ENCODE measurements at places on chromosomes 16 and 17.

GRCh38 chr17:81334987-81335772 is 40.1 kb upstream of the SLC38A10 start:
- peaks cover 28% of the 10 kb centered on the region for H3K4me1 ChIP-seq
- H3K36me3 ChIP-seq = no peaks in the 10 kb centered on the region
- peak overlapping the region; percentile 22 for H3K4me3 ChIP-seq
- H3K27ac ChIP-seq = peak overlapping the region; percentile 55
- no peak for DNase-seq

DNA sequence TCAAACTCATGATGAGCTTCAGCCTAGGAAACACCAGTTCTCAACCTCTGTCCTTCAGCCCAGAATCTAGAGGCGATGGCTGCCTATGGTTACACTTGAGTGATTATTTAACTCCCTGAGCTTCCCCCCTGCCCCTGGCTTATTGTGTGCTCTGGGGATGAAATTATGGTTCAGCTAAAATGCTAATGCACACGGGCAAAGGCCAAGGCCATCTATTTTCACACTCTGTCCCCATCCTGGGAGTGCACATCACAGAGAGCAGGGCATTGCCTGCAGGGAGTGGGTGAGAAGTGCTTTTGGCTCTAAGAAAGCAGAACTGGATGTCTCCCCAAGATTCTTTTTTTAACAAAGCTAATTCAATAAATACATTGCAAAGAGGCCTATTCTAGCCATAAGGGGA is 21.6 kb upstream of the CACNG5 start:
- DNase-seq = no peak
- no peaks in the 10 kb centered on the region for H3K4me1 ChIP-seq
- H3K36me3 ChIP-seq = no peaks in the 10 kb centered on the region
- no peak overlapping the region for H3K27ac ChIP-seq

DNA sequence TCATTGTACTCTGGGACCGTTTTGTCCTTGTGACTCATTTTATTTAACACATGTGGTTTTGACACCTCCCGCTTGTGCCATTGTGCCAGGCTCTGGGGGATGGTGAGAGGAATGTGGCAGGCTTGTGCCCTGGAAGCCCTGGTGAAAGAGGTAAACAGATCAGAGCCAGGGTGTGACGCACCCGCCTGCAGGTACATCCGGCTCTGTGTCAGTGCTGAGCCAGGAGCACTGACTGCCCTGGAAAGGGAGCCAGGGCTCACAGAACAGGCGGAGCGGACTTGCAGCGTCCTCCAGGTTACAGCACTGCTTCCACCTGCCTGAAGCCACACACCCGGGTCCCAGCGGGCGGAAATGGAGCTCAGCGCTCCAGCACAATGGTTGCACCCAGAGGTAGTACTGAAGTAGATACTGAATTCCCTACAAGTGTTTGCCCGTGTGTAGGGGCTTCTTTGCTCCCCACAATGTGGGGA is 30.6 kb downstream of the CDRT15 start:
- no peak overlapping the region for H3K4me3 ChIP-seq
- DNase-seq = peak; percentile 90

- no peak overlapping the region for H3K27ac ChIP-seq
- no peaks in the 10 kb centered on the region for H3K27me3 ChIP-seq
Measured at GRCh38 chr17:13544292-13544691, 57.4 kb downstream of the HS3ST3A1 start.

DNA sequence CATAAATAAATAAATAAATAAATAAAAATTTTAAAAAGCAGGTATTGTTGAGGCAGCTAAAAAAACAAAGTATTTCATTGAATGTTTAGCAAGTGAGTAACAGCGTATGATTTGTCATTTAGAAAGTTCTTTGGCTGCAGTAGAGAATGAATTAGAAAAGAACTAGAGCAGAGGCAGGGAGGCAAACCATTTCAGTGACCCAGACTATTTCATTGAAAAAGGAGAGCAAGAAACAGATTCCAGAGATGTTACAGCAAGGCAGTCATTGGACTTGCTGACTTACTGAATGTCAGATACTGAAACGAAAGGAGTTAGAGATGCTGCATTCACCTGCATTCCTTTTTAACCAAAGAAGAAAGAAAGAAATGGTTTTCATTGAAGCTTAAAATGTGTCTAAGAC is 105.5 kb upstream of the HLF start:
- H3K36me3 ChIP-seq = no peaks in the 10 kb centered on the region
- DNase-seq = no peak
- no peak overlapping the region for H3K27ac ChIP-seq
- H3K27me3 ChIP-seq = no peaks in the 10 kb centered on the region

GRCh38 chr17:40032322-40033320 is 17.4 kb downstream of the CSF3 start:
- no peaks in the 10 kb centered on the region for H3K27me3 ChIP-seq
- H3K4me3 ChIP-seq = no peak overlapping the region
- H3K27ac ChIP-seq = peak overlapping the region; percentile 31
- H3K36me3 ChIP-seq = no peaks in the 10 kb centered on the region
- peak; percentile 76 for DNase-seq

GRCh38 chr17:79188048-79188447 is 113.4 kb downstream of the ENGASE start:
- H3K4me3 ChIP-seq = no peak overlapping the region
- DNase-seq = no peak
- H3K4me1 ChIP-seq = no peaks in the 10 kb centered on the region
- H3K27me3 ChIP-seq = no peaks in the 10 kb centered on the region

GRCh38 chr16:69859105-69859989 is 91.8 kb upstream of the CLEC18A start:
- no peak overlapping the region for H3K27ac ChIP-seq
- H3K27me3 ChIP-seq = no peaks in the 10 kb centered on the region
- H3K4me3 ChIP-seq = no peak overlapping the region
- no peaks in the 10 kb centered on the region for H3K36me3 ChIP-seq
- no peaks in the 10 kb centered on the region for H3K4me1 ChIP-seq

- no peaks in the 10 kb centered on the region for H3K4me1 ChIP-seq
- H3K27ac ChIP-seq = no peak overlapping the region
- no peaks in the 10 kb centered on the region for H3K36me3 ChIP-seq
- no peaks in the 10 kb centered on the region for H3K27me3 ChIP-seq
Measured at GRCh38 chr16:27113341-27113841, 46.7 kb downstream of the C16orf82 start.

GRCh38 chr17:62219221-62219899 is 154.3 kb upstream of the MED13 start:
- no peak overlapping the region for H3K4me3 ChIP-seq
- DNase-seq = no peak
- no peaks in the 10 kb centered on the region for H3K4me1 ChIP-seq
- H3K27me3 ChIP-seq = no peaks in the 10 kb centered on the region
- no peak overlapping the region for H3K27ac ChIP-seq

DNA sequence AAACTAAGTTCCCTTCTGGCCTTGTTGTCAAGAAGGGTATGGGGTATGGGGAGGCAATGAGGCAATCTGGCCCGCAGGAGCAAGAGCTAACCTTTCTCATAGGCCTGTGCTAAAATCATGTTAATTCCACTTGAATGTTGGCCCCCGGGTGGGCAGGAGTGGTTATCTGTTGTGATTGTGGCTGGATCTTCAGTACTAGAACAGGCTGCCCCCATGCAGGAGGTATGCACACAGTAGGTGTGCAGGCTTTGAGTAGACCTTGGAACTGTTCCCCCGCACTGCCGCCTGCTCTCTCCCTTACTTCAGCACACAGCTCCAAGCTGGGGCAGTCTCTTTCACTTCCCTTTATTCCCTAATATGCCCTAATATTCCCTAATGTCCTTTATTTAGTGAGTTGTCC is 52.4 kb upstream of the TANGO6 start:
- no peak for DNase-seq
- H3K36me3 ChIP-seq = no peaks in the 10 kb centered on the region
- peaks cover 10% of the 10 kb centered on the region for H3K4me1 ChIP-seq
- no peaks in the 10 kb centered on the region for H3K27me3 ChIP-seq

DNA sequence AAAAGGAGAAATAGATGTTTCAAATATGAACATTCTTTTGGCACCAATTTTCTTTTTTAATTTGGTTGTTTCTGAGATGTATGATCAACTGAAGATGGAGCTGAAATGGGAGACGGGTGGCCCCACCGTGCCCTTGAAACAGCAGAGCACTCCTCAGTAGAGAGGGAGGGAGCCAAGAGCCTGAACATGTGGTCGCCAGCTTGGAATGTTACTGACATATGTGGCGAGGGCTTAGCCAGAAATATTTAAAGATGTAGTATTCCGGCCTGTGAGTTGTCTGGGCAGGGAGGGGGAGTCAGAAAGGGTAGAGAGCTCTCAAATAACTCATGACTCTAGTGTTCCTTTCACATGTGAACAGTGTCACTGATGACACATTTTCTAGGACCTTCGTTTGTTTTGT is 13.3 kb upstream of the MRC2 start:
- no peak for DNase-seq
- no peaks in the 10 kb centered on the region for H3K27me3 ChIP-seq
- no peak overlapping the region for H3K27ac ChIP-seq
- no peak overlapping the region for H3K4me3 ChIP-seq
- no peaks in the 10 kb centered on the region for H3K4me1 ChIP-seq
- H3K36me3 ChIP-seq = no peaks in the 10 kb centered on the region

GRCh38 chr16:80710918-80711317 is 93.5 kb downstream of the CDYL2 start:
- no peak overlapping the region for H3K27ac ChIP-seq
- no peak for DNase-seq
- no peaks in the 10 kb centered on the region for H3K4me1 ChIP-seq

- H3K4me1 ChIP-seq = no peaks in the 10 kb centered on the region
- no peak for DNase-seq
- no peaks in the 10 kb centered on the region for H3K27me3 ChIP-seq
- no peaks in the 10 kb centered on the region for H3K36me3 ChIP-seq
- H3K27ac ChIP-seq = peak overlapping the region; percentile 71
Measured at GRCh38 chr17:72104863-72105234, 16.0 kb upstream of the SOX9 start.

GRCh38 chr16:49523435-49524159 is 150.0 kb downstream of the C16orf78 start:
- H3K27me3 ChIP-seq = no peaks in the 10 kb centered on the region
- H3K4me3 ChIP-seq = no peak overlapping the region
- no peaks in the 10 kb centered on the region for H3K36me3 ChIP-seq
- H3K27ac ChIP-seq = no peak overlapping the region

DNA sequence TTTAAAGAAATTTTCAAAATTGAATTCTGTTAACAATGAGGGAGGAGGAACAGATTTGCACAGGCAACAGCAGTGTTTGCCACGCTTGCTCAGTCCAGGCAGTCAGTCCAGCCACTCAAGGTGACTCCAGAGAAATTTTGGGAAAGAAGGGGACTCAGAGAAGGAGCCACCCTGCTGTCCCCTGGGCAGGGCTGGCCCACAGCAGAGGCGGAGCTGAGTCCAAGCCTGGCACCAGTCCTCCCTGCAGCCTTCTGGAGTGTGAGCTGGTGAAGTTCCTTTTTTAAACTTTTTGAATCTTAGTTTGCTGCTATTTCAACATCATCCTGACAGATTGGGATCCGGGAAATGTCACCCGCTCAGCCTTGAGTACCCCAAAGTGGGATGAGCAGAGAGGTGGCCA is 14.5 kb upstream of the SLC47A2 start:
- no peak overlapping the region for H3K4me3 ChIP-seq
- H3K27me3 ChIP-seq = no peaks in the 10 kb centered on the region
- no peak overlapping the region for H3K27ac ChIP-seq
- no peaks in the 10 kb centered on the region for H3K36me3 ChIP-seq
- H3K4me1 ChIP-seq = peaks cover 20% of the 10 kb centered on the region
- DNase-seq = no peak

- H3K4me3 ChIP-seq = no peak overlapping the region
- peaks cover 3% of the 10 kb centered on the region for H3K36me3 ChIP-seq
- no peak overlapping the region for H3K27ac ChIP-seq
- no peaks in the 10 kb centered on the region for H3K4me1 ChIP-seq
- no peaks in the 10 kb centered on the region for H3K27me3 ChIP-seq
Measured at GRCh38 chr17:75615301-75615700, 17.9 kb upstream of the SMIM5 start.

GRCh38 chr16:67968400-67969253 is at the start of gene SLC12A4:
TSS of gene SLC12A4 (minus strand) at chr16:67968637. CDS start at chr16:67968553, 84 bp downstream.
- H3K27ac ChIP-seq = peak within 1 kb of the TSS; percentile 92
- peak; percentile 84 for DNase-seq
- no peaks in the 10 kb centered on the region for H3K36me3 ChIP-seq
- H3K4me1 ChIP-seq = no peaks in the 10 kb centered on the region
- peak within 1 kb of the TSS; percentile 84 for H3K4me3 ChIP-seq

GRCh38 chr17:4357030-4357628 is 9.3 kb downstream of the UBE2G1 start:
- no peaks in the 10 kb centered on the region for H3K27me3 ChIP-seq
- no peaks in the 10 kb centered on the region for H3K36me3 ChIP-seq
- peaks cover 1% of the 10 kb centered on the region for H3K4me1 ChIP-seq

DNA sequence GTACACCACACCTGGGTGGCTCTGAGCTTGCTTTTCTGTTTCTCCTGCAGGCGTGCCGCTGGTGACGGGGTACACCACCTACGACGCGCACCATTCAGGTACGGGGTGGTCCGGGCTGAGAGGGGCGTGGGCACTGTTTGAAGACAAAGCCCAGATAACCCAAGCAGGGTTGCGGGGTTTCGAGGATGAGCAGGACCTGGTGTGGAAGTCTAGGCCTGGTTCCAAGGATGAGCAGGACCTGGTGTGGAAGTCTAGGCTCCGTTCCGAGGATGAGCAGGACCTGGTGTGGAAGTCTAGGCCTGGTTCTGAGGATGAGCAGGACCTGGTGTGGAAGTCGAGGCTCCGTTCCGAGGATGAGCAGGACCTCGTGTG is 15.4 kb downstream of the IRF8 start:
- no peak for DNase-seq
- no peak overlapping the region for H3K27ac ChIP-seq
- no peaks in the 10 kb centered on the region for H3K4me1 ChIP-seq
- H3K36me3 ChIP-seq = no peaks in the 10 kb centered on the region
- no peaks in the 10 kb centered on the region for H3K27me3 ChIP-seq
- no peak overlapping the region for H3K4me3 ChIP-seq

- H3K4me1 ChIP-seq = no peaks in the 10 kb centered on the region
- H3K36me3 ChIP-seq = no peaks in the 10 kb centered on the region
- H3K27me3 ChIP-seq = no peaks in the 10 kb centered on the region
- no peak overlapping the region for H3K4me3 ChIP-seq
- no peak overlapping the region for H3K27ac ChIP-seq
- DNase-seq = no peak
Measured at GRCh38 chr16:53445534-53445933, 11.3 kb downstream of the RBL2 start.

DNA sequence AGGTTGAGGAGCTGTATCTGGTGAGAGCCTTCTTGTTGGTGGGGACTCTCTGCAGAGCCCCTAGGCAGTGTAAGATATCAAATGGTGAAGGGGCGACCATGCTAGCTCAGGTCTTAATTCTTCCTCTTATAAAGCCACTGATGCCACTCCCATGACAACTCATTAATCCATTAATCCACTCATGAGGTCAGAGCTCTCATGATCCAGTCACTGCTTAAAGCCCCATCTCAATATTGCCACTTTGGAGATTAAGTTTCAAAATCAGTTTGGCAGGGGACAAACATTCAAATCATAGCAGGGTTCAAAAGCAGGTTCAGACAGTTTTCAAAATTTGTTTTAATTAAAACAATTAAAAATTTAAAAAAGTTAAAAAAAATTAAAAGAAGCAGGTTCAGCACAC is 13.1 kb upstream of the SPECC1 start:
- H3K27me3 ChIP-seq = no peaks in the 10 kb centered on the region
- H3K27ac ChIP-seq = no peak overlapping the region
- H3K4me3 ChIP-seq = no peak overlapping the region
- no peaks in the 10 kb centered on the region for H3K4me1 ChIP-seq
- DNase-seq = no peak

Measured in breast epithelium (tissue), 4 donors.